ENCODE measurements at places on chromosomes 11 and 22.
A peak's percentile ranks its signal among the peaks of the same experiment; 100 is the strongest.

DNA sequence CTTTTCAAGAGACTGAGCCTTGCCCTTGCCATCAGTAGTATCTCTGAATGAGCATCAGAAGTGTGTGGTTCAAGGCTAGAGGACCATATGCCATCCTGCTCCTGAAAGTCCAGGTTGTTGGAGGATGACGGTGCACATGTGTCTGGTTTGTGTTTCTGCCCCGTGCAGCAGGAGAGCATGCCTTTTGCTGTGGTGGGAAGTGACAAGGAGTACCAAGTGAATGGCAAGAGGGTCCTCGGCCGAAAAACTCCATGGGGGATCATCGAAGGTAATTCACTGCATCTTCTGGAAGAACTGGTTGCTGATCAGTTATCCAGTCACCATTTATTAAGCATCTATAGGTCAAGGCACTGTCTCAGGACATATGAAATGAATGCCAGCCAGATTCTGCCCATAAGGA, 6.1 kb upstream of the WBP2NL start:
- no peak for DNase-seq

DNA sequence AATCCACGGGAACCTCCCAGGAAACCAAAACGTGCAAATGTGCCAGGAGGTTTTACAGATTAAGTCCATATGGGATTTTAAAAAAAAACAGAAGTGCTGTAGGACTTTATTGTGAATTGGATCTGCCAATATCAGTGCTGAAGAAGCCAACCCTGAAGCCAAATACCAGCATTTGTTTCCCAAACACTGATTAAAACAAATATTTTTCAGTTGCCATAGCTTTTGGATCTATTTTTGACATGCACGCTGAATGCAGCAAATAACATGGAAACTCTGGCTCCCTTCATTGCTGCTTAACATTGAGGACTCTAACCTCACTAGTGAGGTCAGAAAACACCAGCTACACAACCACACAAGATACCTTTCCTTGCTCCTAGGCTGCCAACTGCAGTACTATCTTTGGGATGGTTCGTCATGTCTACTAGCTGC, 28.4 kb upstream of the SIK2 start:
- no peak for DNase-seq

GRCh38 chr11:71165771-71166170, 86.6 kb downstream of the SHANK2 start:
- DNase-seq = no peak

DNA sequence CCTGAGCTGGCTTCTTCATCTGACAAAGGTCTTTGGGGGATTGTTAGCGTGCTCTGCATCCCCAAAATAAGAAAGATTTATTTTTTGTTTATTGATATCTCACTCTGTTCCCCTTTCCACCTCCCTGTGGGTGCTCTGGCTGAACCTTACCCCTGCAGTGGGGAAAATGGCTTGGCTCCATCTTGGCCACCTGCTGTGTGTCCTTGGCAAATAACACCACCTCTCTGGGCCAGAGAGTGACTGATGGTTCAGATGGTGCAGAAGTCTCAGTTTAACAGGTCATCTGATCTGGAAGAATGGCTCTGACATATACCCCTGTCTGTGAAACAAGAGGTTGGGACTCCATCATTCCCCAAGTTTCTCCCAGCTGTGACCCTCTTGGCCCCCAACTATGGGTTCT, 157.6 kb downstream of the MYO18B start:
- DNase-seq = no peak

DNA sequence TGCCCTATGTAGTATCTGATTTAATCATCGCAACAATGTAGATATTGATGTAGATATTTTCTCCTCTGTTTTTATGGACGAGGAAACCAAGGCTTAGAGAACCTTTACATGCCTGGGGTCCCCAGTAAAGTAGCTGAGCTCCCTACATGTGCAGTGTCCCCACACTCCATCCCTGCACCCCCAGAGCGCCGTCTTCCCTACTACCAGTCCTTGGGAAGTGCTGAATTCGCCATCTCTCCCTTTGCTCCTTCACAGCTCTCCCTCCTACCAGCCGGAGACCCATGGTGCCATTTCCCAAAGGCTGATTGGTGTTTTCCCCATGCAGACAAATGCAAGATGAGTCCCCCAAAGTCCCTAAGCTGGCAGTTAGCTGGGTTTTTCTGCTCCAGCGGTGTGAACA, 86.0 kb downstream of the CEP164 start:
- no peak for DNase-seq

- no peak for DNase-seq
Measured at GRCh38 chr22:37563153-37564081, 3.1 kb downstream of the CDC42EP1 start.

GRCh38 chr11:73271936-73272679, at the start of gene P2RY6:
P2RY6 (plus strand) TSS chr11:73272338; CDS start chr11:73296519, 24,181 bp downstream.
- no peak for DNase-seq

DNA sequence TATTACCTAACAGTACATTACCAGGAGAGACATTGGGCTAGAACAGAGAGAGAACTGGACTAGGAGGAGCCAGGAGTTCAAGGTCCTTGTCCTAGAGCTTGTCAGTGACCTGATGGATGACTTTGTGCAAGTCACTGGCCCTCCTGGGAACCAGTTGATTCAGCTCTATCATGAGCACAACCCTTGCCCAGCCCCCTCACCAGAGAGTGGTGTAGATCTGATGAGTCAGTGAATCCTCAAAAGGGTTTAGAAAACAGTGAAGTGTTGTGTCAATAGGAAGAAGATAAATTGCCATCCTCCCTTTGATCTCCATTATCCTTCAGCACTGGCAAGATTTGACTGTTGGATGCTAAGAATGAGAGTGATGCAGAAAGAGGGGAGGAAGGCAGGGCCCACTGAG, 24.3 kb downstream of the NEU3 start:
- DNase-seq = no peak

DNA sequence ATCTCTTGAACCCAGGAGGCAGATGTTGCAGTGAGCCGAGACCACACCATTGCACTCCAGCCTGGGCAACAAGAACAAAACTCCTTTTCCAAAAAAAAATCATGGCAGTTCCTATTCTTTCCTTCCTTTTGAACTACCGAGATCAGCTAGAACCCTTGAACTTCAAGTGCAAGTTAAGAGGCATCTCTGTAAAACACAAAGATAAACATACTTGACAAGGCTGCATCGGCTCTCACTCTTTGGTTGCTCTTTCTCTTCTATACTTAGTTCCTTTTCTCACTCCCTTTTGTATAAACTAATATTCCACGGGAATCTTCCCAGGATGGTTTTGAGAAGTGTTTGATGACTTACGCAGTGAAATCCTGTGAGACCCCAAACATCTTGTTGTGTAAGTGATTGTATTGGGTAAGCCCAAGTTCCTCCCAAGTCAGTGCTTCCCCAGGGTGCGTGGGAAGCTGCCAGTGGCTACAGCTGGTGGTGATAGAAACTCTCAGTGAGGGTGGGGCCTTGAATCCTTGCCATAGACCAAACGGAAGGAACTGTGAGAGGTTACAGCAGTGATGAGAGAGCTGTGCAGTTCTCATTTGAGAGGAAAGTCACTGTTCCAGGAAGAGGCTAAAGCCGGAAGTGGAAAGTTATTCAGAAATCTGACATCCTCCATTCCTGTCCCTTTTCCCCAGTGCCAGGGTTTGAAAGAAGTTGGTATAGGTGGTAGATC, 24.1 kb upstream of the CDC42EP2 start:
- DNase-seq = no peak

GRCh38 chr11:11895672-11896071, 53.9 kb downstream of the USP47 start:
- DNase-seq = no peak

GRCh38 chr11:72965672-72966071, 151.5 kb downstream of the ATG16L2 start:
- no peak for DNase-seq

DNA sequence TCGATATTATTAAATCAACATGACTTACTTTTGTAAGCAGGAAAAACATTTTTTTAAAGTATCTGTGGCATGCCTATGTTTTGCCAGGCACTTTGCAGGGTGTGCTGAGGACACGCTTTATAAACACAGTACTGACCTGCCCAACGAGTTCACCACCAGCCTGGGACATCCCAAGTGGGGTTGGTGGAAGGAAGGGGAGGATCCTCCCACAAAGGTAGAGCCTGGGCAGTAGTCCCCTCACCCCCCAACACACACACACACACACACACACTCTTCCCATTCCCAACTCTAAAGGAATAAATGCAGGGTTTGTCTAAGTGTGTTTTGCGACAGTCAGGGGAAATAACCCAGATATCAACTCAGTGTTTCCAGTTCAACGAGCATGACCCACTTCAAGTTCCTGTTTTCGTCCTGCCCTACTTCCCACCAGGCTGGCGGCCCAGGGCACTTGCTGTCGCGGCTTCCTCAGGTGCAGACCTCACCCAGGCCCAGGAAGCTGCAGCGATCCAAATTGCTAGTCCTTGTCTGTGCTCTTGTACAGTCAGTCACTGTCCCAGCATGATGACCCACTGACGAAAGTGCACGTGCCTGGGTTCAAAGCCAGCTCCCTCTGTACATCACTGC, 3.1 kb downstream of the CERK start:
- DNase-seq = peak; percentile 38

DNA sequence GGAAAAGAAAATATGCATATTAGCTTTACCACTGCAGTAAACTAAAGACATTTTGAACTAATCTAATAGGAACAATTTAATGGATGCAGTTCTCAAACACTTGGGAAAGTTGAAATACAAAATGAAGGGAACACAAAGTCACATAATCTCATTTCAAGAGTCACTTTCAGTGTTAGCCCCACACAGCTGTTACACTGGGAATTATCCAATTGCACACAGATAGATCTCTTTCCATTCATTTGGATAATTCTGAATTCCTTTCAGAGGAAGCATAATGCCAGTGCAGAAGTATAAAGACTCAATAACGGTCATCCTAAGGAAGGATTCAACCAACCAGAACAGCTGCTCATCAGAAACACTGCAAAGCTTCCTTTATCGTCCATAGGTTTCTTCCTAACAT, 173.3 kb downstream of the GRIA4 start:
- no peak for DNase-seq

- DNase-seq = no peak
Measured at GRCh38 chr22:17359501-17359900, 9.8 kb upstream of the CECR2 start.

GRCh38 chr11:105448703-105449079, 161.2 kb upstream of the GRIA4 start:
- no peak for DNase-seq

GRCh38 chr22:33379836-33380235, 321.7 kb upstream of the SYN3 start:
- DNase-seq = no peak

- DNase-seq = no peak
Measured at GRCh38 chr11:45927332-45927683, 4.9 kb downstream of the LARGE2 start.

DNA sequence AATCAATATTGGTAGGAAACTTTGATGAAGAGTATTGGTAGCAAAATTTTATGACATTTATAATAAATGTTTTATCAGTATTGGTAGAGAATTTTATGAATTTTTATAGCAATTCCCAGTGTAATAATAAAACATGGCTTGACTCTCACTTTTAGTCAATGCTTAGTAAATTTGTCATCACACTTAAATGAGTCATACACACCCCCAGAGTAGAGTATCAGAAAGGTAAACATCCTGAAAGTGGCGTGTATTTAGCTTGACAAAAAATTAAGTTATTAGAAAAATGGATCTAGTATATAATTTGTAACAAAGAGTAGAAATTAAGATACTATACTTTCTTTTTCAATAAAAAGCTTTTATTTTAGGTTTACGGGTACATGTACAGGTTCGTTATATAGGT, 2.6 kb downstream of the MS4A3 start:
- no peak for DNase-seq

DNA sequence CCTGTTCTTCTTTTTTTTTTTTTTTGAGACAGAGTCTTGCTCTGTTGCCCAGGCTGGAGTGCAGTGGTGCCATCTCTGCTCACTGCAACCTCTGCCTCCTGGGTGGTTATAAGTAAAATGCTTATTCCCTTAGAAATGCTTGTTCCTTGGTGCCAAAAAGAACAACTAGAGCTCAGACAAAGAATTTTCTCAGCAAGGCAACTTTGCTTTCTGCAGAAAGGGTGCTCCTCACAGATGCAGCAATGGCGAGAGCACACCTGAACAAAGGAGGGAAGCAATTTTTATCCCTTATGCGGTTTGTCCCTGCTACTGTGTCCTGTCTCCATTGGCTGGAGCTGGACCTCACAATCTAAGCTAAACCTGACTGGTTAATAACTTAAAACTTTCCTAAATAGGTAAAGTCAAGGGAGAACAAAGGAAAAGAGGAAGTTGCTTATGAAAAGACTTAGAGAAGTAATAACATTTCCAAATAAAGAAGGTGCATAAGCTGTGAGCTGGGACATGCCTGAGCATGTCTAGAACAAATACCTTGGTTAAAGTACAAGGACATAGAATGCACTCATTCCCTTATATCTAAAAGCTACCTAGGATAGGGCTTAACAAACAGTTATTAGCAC, 90.0 kb upstream of the PRR5 start:
- DNase-seq = no peak

DNA sequence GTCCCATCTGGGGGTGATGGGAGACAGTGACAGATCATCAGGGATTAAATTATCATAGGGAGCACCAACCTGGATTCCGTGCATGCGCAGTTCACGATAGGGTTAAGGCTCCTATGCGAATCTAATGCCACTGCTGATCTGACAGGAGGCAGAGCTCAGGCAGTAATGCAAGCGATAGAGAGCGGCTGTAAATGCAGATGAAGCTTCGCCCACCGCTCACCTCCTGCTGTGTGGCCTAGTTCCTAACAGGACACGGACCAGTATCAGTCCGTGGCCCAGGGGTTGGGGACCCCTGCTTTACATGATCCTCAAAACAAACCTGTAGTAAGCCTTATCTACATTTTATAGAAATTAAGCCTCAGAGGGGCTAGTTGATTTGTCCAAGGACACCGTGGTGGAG, 94.3 kb downstream of the TTC28 start:
- no peak for DNase-seq

- no peak for DNase-seq
Measured at GRCh38 chr11:60375316-60375715, 3.0 kb upstream of the MS4A7 start.

GRCh38 chr11:133134314-133135173, 397.8 kb downstream of the OPCML start:
- no peak for DNase-seq

DNA sequence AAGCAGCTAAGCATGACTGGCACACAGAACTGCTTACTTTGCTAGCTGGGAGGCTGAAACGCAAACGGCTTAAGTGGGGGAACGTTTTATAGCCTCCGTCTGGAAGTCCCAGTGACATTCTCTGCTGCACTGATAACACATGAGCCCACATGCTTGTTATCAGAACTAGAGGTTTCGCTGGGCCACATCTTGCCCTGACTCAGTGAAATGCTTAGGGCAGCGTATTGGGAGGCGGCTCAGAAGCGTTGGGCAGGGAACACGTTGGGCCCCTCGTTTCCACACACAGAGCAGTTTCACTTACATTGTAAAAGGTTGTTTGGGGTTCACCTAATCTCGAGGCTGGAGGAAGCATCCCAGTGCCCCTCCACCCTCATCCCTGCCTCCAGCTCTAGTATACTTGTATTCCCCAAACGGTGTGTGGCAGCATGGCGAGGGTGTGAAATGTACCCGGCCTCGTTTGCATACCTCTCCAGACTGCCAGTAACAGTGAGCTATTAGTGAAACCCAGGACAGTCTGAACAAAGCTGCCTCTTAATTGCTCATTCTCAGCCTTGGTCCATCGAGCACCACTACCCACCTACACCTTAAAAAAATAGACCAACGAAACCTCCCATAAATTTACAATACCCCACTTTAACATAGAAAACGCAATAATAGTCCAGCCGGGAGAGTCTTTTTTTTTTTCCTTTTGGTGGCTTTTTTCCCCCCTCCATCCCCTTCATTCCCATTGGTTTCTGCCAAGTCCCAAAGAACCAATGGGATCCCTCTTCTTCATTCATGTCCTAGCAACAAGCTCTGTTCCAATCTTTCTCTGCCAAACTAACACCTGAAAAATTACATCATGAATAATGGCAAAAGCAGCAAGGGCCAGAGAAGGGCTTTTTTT, 218.8 kb upstream of the SORL1-AS1 start:
- no peak for DNase-seq
